ENCODE measurements at places on chromosomes 7 and 10.

DNA sequence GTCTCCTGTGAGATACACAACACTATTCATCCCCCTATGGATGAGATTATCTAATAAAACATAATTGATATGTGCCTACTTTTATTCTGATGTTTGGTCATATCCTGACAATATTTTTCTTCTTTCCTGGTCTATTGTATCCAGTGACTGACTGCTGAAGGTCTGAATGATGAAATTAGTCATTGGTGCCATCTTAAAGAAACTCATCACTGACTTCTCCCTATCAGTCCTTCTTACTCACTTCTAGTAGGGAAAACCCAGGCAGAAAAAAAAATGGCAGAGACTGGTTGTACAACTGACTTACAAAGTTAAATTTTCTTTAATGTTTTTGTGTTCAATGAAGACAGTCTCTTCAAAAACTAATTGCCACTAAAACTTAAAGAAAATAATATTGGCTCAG is 377.4 kb downstream of the HTR7 start:
- DNase-seq: no peak

- no peak for DNase-seq
Measured at GRCh38 chr7:142440219-142440905, 182.5 kb upstream of the PRSS58 start.

GRCh38 chr7:41448104-41448503 is 254.8 kb downstream of the INHBA start:
- DNase-seq: no peak

- no peak for DNase-seq
Measured at GRCh38 chr10:43115881-43116595, 22.2 kb upstream of the CSGALNACT2 start.

GRCh38 chr7:94133460-94133859 is 129.3 kb upstream of the BET1 start:
- DNase-seq: no peak

- peak; percentile 23 for DNase-seq
Measured at GRCh38 chr10:60733826-60734225, 44.5 kb upstream of the CDK1 start.

GRCh38 chr7:1175967-1176851 is 16.2 kb upstream of the ZFAND2A start:
- DNase-seq: peak; percentile 93

All from SK-N-SH (cell line).